ENCODE measurements at places on chromosomes 11 and 22.

- DNase-seq, result no peak
Observed at GRCh38 chr11:109854731-109855130, 238.5 kb upstream of the ZC3H12C start.

DNA sequence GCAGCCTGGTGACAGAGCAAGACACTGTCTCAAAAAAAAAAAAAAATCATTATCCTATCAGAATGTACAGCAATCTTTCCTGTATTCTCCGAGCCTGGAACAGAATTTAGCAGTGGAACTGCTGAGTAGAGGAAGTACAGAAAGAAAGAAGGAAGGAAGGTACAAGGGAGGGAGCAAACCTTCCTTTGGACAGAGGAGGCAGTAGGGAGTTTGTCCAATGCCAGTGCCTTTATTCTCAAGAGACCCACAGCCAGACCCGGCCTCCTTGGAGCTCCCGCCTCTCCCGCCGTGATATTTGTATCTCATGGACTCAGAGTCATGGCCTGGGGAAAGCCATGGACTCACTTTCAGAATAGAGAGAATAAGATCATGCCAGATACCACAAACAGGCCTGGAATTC lies 37.7 kb upstream of the LRRC55 start:
- DNase-seq, result no peak

DNA sequence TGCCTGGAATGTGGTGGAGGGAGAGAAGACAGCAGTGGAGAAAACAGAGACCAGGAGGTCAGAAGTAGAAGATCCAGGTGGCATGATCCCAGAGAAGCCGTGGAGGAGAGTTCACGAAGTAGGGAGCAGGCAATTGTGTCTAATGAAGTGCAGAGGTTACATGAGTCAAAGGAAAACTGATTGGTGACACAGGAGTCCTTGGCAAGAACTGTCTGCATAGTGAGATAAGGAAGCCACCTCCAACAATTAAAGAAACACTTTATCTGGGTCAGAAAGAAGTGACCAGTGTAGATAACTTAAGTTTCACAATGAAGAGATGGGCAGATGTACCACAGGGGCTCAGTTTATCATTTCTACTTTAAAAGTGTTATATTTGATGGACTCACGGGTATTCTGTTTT lies 57.0 kb upstream of the PTH start:
- no peak for DNase-seq

- no peak for DNase-seq
Observed at GRCh38 chr11:86931548-86932258, 23.5 kb downstream of the FZD4 start.

DNA sequence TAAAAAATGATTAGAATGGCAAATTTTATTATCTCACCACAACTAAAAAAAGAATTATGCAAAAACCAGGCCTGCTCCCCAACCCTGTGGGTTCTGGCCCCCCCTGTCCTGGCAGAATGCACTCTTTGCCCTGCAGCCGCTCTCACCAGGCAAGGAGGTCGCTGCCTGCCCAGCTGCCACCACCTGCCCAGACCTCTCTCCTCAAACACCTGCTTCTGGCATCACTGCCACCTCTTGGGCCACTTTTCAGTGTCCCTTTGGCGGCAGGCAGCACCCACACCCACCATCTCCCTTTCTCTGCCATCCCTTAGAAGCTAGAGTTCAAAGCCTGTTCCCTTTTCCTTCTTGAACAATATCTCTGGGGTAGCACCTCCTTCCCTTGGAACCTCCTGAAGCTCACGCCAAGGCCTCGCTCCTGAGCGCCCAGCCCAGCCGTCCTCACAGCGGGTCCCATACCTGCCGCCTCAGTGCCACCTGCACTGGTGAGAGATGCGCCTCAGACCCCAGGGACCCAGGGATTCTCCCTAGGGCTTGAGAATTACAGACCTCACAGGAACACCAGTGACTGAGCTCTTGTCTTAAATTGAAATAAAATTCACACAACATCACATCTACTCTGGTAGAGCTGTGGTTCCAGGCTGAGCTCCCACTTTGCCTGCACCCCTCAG lies 44.6 kb downstream of the SGSM3 start:
- no peak for DNase-seq

DNA sequence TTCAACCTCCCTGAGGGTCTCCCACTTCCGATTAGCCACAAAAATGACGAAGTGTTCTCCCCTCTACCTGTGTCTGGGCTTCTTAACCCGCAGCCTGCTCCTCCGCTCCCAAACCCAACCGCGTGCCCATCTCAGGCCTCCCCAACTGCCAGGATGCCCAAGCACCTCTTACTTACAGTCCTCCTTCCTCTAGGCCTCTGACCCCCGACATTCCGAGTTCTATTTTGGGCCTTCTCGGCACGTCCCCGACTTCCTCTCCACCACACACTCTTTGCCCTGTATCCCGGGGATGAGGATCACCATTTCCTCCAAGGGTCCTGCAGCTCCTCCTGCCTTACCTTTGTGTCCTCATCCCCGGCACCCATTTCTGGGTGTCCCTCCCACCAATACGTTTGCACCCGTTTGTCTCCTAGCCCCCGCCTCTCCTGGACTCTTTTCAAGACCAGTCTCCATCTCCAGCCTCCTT lies 388 bp upstream of the MUS81 start:
- no peak for DNase-seq

DNA sequence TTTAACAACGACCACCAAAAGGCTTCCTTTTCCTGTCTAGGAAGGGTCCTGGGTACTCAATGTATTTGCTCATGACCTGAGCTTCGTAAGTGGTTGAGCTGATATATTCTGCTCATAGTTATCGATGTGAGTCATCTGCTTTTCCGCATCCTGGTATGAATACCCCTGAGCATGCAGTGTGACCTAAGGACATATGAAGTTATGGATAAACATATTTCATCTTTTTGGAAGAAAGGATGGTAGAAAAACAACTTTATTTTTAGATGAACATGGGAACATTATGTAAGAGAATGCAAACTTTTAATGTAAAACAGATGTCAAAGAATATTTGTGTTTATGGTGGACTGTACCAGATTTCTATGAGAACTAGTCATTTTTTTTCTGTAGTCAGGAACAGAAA lies 28.4 kb downstream of the TRPC6 start:
- DNase-seq, result no peak

DNA sequence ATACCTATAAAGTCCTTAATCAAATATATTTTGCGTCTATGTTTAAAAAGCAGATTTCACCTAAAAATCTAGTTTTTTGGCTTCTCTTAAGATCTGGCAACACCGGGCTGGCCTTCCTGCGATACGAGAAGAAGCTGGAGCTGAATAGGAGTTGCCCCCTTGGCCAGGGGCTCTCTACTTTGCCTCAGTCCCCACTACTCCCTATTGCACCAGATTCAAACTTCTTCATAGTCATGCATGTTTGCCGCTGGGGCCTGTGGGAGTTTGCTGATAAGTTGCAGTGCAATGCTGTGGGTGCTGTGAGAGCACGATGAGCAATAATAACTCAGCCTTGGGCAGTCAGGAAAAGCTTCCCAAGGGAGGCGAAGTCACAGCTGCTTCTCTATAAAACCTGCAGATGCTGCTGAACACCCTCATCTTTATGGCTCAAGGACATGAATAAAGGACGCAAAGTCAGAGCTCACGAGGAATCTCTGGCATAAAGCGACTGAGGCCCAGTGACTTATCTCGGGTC lies 15.2 kb upstream of the EIF3D start:
- no peak for DNase-seq

DNA sequence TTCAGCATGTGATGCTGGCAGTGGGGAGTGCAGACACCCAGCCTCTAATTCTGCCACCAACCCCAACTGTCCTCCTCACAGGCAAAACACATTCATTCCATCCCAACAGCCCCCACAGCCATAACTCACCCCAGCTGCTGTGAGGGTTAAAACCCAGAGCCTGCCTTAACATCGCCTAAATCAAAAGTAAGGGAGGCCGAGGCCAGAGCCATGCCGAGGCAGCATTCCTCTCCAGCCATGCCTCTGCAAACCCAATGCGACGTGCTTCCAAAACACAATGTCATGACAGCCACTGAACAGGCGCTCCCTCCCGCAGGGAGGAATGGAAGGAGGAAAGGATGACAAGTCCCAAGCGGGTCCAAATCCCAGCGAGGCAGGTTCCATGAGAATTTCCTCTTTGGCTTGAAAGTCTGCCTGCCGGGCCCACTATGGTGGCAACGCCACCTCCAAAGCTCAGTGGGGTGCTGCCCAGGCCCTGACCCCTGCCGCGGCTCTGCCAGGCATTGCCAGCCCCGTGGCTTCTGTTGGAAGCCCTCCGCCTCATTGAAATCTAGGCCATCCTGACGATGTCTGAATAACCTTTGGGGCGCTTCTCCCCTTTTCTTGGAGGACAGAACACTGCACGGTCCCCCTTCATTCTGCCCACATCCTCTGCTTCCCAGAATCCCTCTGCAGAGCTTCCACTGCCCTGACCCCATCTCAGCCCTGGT lies 472.3 kb downstream of the BRD1 start:
- no peak for DNase-seq

DNA sequence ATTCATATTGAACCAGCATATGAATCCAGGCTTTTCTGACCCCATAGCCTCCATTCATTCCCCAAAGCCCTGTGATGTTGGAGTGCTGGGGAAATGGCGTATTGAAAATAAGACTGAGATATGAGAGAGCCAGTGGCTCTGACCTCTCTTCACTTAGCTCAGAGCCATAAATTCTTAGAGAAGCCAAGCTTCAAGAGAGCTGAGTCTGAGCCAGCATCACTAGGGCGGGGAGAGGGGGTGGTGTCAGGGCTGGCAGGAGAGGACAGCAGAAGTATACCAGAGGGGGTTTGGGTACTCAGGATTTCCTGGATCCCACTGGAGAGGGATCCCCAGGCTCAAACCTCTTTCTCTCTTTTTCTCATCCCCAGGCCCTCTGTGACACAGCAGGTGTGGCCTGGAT lies 16.7 kb upstream of the MOGAT2 start:
- no peak for DNase-seq

DNA sequence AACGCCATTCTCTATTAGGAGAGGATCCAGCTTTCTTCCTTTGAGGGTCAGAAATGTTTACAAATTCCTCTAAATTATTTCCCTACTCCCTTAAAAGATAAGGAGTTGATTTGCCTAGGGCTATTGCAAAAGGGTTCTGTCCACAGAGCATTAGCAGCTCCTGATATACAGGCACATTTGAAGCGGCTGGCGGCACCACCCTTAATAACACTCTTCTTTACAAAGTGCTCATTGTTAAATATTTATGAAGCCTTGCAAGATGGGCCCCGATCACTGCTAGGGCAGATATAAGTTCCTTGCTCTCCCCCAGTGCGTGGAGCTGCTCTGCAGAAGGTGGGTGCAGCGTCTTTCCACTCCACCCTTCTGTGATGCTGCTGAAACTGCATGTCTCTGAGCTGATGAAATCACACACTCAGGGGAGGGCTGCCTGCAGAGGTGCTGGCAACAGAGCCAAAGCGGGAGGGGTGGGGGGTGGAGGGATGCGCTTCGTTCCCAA lies 116.7 kb upstream of the NTM start:
- no peak for DNase-seq

- DNase-seq, result no peak
Observed at GRCh38 chr11:59285716-59286260, 72.9 kb upstream of the OR5AN1 start.

- DNase-seq, result no peak
Observed at GRCh38 chr22:24516301-24516737, 21.2 kb downstream of the UPB1 start.

GRCh38 chr11:77471558-77472193 lies 2.2 kb downstream of the PAK1 start:
- DNase-seq, result no peak

GRCh38 chr11:95790933-95791708 lies 823 bp downstream of the CEP57 start:
- DNase-seq, result no peak

DNA sequence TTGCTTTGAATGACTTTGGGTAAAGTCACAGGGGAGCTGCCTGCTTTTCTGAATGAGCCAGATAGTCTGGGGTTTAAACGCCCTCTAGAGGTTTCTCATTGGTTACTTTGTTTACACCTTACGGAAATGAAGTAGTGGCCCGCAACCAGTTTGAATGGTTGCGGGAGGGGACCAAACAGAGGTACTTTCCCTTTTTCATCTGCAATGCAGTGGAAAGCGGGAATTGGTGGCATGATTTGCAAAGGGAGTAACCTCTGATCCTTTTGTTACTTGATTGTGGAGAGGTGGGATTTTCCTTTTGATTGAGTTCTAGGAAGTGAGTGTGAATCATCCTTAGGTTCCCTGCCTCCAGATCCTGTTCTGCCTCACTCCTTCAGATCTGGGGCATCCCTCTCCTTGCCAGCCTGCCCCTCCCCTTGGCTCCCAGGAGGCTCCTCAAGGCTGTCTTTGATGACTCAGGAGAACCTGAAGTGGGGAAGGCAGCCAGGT lies 15.9 kb upstream of the GLYATL1 start:
- DNase-seq, result no peak

DNA sequence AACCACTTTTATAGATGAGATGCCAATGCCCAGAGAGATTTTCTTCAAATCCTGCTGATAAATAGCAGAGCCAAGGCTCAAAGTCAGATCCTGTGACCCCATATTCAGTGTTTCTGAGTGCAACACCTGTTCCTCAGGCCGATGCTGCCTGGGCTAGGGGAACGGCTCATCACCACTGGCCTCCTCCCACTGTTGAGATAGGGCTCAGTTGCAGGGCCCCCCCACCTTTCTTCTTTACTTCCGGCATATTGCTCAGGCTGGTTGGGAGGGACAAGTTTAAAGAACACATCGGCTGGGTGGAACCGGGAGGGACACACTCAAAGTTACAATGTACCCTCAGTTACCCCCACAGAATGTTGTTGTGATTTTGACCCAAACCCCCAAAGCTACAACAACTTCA lies 88.3 kb upstream of the CRTAM start:
- no peak for DNase-seq

DNA sequence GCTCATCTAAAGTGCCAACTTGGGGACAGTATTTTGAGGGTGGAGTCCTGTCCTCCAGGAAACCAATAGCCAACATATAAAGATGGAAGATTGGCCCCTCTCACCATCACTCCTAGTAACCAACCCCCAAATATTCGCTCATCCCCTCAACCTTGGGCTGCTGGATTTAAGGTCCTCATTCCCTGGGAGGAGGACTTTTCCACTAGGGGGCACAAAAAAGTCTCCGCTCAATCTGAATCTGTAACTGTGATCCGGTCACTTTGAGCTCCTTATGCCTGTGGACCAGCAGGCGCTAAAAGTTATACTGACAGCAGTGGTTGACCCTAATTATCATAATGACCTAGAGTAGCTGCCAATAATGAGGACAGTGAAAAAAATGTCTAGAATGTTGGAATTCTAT lies 20.5 kb upstream of the CLPB start:
- no peak for DNase-seq

GRCh38 chr11:115766561-115766960 lies 262.3 kb upstream of the CADM1 start:
- DNase-seq, result no peak
